ENCODE measurements at places on chromosomes 16 and 17.

DNA sequence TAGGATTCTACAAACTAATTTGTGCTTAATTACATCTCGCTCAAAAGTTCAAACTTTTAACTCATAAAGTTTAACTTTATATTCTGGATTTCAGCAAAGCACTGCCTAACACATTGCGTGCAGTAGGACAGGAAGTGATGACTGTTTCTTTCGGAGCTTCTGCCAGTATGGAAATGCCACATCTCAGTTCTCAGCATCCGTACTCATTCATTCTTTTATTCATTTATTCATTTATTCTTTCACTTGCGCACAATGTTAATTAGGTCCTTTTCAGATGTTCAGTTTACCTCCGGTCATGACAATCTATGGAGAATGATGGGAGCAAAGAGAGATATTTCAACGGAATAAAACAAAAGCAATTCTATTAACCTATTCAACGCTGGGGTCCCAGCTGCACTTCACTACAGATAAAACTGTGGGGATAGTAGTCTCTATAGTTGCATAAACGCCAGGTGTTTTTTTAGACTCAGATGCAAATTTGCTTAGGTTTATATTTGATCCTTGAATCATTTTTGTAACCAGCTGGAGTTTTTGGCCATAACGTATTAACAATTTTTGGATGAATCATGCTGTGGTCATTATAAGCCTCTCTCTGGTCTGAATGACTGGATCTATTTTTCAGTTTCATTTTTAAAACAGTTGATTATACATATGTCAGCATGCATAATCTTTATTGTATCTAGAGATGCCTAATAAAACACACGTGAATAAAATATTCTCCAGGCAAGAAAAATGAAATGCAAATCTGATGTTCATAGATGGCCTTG is 143.9 kb downstream of the KCNJ2 start:
- DNase-seq, result peak; percentile 40

- DNase-seq, result no peak
Measured at GRCh38 chr17:19384723-19385391, 2.1 kb downstream of the MFAP4 start.

DNA sequence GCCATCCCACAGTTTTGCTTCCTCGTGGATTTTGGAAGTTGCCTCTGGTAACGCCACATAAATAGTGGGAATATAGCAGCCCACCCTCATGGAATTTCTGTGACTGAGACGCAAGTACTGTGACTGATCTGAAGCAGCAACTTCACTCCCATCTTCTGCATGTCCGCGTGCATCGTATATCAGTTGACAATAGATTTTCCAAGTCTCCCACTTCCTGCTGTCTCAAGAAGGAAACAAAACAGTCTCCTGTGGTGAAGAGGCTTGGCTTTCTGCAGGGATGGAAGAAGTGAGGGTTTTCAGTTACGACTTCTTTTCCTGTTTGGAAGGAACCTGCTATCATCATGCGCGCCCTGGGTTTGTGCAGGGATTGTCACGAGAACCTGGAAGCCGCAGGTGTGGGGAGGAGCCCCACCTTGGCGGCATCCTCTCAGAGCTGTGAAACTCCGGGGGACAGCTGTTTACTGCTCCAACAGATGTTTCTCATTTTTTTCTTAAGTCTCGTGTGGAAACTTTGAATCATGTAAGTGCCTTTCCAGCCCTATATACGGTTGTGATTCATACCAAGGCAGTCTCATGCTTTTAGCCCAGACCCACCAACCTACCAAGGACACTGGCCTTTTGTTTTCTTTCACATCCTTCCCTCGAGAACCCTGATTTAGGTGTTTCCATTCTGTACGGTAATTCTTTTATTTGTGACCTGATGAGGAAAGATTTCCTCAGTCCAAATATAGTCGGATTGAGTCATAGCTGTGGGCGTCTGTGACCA is 57.5 kb downstream of the WIPI1 start:
- DNase-seq, result no peak

DNA sequence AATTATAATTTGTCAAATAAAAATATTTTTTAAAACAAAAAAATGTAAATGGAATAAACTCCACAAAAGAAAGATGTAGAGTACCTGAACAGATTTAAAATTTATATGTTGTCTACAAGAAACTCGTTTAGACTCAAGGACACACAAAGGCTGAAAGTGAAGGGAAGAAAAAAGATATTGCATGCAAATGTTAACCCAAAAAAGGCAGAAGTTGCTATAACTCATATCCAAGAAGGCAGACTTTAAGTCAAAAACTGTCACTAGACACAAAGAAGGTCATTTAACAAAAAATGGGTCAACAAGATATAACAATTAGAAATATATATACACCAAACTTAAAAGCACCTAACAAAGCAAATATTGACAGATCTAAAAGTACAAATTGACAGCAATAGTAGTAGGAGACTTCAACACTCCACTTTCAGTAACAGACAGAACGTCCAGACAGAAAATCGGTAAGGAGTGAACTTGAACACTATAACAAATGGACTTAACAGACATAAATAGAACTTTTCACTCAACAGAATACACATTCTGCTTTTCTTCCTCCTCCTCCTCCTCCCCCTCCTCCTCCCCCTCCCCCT is 40.8 kb upstream of the MYLK3 start:
- no peak for DNase-seq

GRCh38 chr16:64437706-64438324 is 684.0 kb downstream of the CDH11 start:
- no peak for DNase-seq

DNA sequence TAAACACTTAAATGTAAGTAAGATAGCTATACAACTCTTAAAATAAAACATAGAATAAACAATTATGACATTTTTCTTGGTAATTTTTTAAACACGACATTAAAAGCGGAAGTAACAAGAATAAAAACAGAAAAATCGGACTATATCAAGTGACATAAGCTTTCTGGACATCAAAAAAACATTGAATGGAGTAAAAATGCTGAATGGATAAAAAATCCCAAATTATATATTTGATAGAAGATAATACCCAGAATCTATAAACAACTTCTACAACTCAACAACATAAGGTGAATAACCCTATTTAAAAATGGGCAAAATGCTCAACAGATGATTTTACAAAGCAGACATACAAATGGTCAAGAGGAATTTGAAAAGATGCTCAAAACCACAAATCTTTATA is 1866.5 kb downstream of the TP53TG3F start:
- DNase-seq, result no peak

DNA sequence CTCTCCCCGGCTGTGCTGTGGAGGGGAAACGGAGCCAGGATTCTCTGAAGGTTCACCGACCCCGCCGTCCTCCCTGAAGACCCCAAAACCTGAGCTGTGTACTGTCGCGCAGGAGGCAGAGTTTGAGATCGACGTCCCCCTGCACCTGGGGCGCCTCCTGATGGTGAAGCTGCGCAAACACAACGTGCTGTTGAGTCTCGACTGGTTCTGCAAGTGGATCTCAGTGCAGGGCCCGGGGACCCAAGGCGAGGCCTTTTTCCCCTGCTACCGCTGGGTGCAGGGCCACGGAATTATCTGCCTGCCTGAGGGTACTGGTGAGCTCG is 62.6 kb upstream of the TEKT1 start:
- no peak for DNase-seq

- DNase-seq, result no peak
Measured at GRCh38 chr16:14186007-14186794, 115.1 kb downstream of the MRTFB start.
